ENCODE measurements at places on chromosomes 1 and 21.

- no peak for DNase-seq
These were observed 5.8 kb downstream of the KCNC4 start for GRCh38 chr1:110215621-110216515.

GRCh38 chr1:247111700-247112478 lies 7.7 kb upstream of the ZNF669 start:
- DNase-seq: peak; percentile 68

GRCh38 chr1:29496701-29497100 lies 260.4 kb downstream of the PTPRU start:
- DNase-seq: no peak

DNA sequence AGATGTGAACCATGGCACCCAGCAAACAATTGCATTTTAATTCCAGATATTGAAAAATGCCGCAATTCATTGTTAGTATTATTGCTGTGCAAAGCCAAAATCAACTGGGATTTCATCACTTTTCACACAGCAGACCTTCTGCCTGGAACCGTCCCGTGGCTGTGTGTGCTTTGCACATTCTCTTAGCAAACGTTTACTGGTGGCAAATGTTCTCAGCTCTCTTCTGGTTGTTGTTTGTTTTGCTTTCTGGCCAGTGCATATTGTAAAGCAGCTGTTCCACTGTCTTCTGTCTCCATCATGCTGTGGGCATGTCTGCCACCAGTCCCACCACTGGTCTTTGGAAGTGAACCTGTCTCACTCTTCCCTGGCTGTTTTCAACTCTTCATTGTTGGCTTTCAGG lies 19.8 kb upstream of the TTLL10 start:
- DNase-seq: no peak
